ENCODE measurements at places on chromosomes 11 and 22.

- no peak for DNase-seq
These were observed 33.0 kb upstream of the SOX10 start for GRCh38 chr22:38017272-38017920.

DNA sequence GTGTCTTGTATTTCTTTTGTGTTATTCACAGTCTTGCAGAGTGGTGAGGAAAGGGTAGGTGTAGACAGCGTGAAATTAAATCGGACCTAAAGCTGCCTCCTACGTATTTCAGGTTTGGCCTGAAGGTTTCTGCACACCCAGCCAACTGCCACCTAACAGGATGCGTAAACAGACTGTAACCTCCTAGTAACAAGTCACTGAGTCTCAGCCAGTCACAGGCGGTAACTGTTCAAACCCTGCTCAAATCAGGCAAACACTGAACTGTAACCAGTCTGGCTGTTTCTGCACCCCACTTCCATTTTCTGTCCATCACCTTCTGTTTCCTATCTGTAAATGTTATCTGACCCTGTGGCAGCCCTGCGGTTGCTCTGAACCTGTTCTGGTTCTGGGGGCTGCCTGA, 87.1 kb downstream of the ADAMTS15 start:
- no peak for DNase-seq

- no peak for DNase-seq
These were observed 114.5 kb upstream of the CRYBB3 start for GRCh38 chr22:25085156-25085555.

DNA sequence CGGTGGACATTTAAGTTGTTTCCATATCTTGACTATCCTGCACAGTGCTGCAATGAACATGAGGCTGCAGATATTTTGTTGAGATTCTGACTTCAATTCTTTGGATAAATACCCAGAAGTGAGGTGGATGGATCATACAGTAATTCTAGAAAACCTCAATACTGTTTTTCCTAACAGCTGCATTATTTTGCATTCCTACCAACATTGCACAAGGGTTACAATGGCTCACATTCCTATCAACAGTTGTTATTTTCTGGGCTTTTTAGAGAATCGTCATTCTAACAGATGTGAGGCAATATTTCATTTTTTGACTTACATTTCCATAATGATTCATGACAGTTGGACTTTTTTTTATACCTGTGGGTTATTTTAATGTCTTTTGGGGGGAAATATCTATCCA, 716.9 kb upstream of the ANO3 start:
- no peak for DNase-seq

DNA sequence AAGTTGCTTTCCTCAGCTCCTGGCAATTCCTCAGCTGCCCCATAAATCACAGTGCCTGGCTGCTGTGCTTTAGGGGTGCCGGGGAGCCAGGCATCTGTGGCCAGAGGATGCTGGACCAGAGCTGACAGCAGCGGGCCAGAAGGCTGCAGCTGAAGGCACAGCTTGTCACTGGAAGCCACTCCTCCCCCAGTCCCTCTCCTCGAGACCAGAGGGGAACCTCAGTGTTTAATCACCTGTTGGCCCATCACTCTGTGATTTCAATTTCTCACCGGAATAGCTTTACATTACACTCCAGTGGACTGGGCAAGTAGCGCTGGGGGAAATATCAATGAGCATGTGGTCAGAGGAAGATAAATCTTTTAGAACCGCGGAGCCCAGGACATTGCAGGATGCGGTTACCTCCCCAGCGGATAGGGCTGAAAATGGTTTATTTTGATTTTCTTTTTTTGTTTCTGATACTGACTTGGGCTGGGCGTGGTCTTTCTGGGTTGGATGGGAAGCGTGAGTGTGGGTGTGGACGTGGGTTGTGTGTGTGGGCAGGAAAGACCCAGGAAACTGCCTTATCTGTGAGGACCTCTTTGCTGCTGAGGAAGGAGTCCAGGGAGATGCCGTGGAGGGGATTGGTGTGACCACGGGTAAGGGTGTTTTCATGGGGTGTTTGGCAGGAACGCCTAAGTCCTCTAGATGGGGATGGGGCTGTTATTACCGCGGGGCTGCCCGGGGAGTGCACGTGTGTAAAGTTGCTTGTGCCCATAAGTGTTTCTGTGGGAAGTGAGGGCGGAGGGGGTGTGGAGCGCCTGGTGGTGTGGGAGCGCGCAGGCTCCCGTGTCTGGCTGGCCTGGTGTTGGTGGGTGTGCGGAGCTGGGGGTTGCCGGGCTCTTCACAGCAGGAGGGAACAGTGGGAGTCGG, 4.0 kb downstream of the DAGLA start:
- no peak for DNase-seq

DNA sequence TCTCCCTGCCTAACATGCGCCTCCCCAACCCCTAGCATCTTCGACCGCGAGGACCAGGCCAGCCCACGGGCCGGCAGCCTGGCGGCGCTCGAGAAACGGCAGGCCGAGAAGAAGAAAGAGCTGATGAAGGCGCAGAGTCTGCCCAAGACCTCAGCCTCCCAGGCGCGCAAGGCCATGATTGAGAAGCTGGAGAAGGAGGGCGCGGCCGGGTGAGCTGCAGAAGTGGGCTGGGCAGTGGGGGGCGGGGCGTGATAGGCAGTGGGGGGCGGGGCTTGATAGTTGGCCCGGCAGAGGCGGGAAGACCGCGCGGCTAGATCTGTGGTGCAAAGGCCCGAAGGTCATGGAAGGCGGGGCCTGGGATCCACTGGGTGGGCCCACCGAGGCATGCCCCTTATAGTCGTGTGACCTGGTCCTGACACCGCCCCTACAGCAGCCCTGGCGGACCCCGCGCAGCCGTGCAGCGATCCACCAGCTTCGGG, 8.7 kb downstream of the SELENOM start:
- no peak for DNase-seq

DNA sequence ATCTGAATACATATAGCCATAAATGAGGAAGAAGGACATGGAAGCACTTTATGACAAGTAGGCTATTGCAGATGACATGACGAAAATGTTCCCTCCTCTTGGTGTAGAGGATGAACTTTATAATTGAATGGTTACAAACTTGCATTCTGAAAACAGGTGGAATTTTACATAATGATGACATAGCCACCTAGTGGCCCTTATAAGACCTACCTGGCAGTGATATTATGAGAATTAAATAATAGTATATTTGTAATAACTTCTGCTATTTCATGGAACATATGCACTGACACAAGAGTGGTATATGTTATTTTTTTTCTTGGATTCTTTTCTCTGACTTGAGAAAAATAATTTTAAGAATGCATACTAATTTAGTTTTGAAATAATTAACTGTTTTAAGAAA, 22.9 kb downstream of the TRIM22 start:
- DNase-seq = peak; percentile 11

- DNase-seq = no peak
These were observed 525 bp downstream of the MAPK8IP2 start for GRCh38 chr22:50600967-50601668.

GRCh38 chr11:84720706-84721402, 906.3 kb downstream of the DLG2 start:
- DNase-seq = no peak

GRCh38 chr22:35587447-35587870, 29.7 kb downstream of the MB start:
- DNase-seq = no peak
